ENCODE measurements at places on chromosomes 2 and 18.

- DNase-seq = no peak
These were observed 15.9 kb downstream of the ZNF638 start for GRCh38 chr2:71347517-71347916.

GRCh38 chr18:10453261-10453805 lies 1.1 kb upstream of the APCDD1 start:
- no peak for DNase-seq

GRCh38 chr2:195531754-195532153 lies 125.3 kb upstream of the SLC39A10 start:
- DNase-seq = no peak

- no peak for DNase-seq
These were observed 185.6 kb downstream of the LPIN1 start for GRCh38 chr2:11932048-11932512.

DNA sequence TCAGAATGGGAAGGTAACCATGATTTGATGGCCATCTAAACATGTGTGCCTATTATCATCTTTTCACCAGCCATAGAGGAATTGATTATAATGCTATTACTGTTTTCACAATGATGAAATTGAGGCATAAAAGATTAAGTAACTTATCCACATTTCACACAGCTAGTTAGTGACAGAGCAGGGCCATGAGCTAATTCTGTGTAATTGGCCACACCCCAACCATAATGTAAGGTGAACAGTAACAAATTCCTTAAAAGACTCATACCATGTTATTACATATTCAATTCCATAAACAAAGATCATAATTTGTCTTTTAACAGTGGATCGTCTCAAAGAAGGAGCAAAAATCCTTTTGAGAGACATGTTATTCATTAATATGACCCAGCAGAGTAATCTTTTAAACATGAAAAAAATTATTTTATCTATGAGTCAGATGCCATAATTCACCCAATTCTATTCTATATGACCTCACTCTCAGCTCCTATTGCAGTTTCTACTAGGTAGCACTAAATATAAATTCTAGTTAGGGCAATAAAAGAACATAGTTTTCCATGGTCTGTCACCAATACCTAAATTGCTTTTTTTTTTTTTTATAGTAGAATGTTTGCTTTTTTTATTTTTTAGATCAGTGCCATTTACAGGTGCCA lies 475.8 kb upstream of the SLC39A10 start:
- no peak for DNase-seq

- no peak for DNase-seq
These were observed 28.2 kb upstream of the ATG16L1 start for GRCh38 chr2:233223059-233223894.

GRCh38 chr2:33033606-33034081 lies 86.9 kb downstream of the LTBP1 start:
- DNase-seq = no peak

GRCh38 chr2:207394812-207395534 lies 134.8 kb upstream of the CREB1 start:
- DNase-seq = peak; percentile 98
